Pons (tissue), 1 donor: ENCODE measurements at places on chromosomes 11 and 22.

DNA sequence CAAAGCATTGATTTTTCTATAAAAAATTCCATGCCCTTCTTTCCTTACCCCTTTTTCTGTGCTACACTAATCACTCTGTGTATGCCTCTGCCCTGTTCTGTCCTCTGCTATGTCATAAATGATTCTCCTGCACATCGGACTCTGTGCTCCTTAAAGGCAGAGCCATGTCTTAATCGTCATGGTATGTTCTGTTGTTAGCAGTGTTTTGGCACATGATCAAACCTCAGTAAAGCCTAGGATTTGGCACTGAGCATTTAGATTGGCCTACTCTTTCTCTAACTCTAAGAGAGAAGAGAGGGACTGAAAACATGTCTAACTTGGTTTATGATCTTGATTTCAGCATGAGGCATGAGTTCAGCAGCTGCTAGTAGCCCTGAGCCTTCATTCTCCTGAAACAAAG, 266.9 kb downstream of the AASDHPPT start:
- DNase-seq, result no peak

- no peak for DNase-seq
Measured at GRCh38 chr11:17604201-17604914, 57.3 kb downstream of the OTOG start.

GRCh38 chr11:829847-830294, 2.2 kb downstream of the CRACR2B start:
- no peak for DNase-seq

DNA sequence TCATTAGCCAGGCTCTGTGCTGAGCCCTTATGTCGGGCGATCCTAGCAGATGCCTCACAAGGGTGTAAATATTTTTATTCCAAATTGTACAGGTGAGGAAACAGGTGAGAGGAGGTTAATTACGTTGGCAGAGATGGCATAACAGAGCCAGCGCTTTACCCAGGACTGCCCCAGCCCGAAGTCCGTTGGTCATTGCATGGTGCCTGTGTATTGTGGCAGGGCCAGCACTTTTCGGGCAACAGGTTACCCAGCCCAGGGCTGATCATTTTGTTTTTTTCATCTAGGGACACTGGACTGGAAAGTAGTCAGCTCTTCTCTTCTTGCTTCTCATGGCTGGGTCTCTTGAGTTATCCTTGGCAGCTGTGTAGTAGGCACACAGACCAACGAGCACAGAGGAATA, 202.2 kb upstream of the NAV2 start:
- DNase-seq, result no peak

- DNase-seq, result no peak
Measured at GRCh38 chr11:8209208-8209807, 40.5 kb upstream of the RIC3 start.

- no peak for DNase-seq
Measured at GRCh38 chr11:134098566-134099184, 29.8 kb downstream of the JAM3 start.

- no peak for DNase-seq
Measured at GRCh38 chr11:105241136-105241535, 101.6 kb upstream of the CARD18 start.

- DNase-seq, result no peak
Measured at GRCh38 chr11:27120211-27120610, 79.6 kb downstream of the BBOX1 start.

DNA sequence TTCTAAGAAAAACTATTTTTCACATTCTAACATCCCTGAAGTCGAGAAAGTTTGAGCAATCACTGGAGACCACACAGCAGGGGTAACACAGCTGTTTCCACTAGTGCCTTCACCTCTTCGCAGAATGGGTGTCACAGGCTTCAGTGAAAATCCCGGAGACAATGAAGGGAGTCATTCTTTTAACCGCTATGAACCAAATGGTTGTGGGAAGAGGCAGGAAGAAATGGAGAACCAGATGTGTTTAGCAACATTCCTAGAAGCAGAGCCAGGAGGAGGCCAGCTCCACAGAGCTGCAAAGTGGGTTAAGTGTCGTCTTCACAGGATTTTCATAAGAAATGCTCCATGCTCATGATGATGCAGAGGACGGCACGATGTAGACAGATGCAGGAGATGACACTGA, 221.1 kb downstream of the LARGE1 start:
- DNase-seq, result no peak

- DNase-seq, result no peak
Measured at GRCh38 chr11:111515591-111515990, 1.0 kb downstream of the HOATZ start.

- no peak for DNase-seq
Measured at GRCh38 chr11:8671651-8672062, 10.8 kb downstream of the TRIM66 start.

GRCh38 chr11:94171693-94172440, 43.2 kb downstream of the PANX1 start:
- no peak for DNase-seq

- peak; percentile 64 for DNase-seq
Measured at GRCh38 chr11:8408151-8408941, 144.7 kb upstream of the LMO1 start.

DNA sequence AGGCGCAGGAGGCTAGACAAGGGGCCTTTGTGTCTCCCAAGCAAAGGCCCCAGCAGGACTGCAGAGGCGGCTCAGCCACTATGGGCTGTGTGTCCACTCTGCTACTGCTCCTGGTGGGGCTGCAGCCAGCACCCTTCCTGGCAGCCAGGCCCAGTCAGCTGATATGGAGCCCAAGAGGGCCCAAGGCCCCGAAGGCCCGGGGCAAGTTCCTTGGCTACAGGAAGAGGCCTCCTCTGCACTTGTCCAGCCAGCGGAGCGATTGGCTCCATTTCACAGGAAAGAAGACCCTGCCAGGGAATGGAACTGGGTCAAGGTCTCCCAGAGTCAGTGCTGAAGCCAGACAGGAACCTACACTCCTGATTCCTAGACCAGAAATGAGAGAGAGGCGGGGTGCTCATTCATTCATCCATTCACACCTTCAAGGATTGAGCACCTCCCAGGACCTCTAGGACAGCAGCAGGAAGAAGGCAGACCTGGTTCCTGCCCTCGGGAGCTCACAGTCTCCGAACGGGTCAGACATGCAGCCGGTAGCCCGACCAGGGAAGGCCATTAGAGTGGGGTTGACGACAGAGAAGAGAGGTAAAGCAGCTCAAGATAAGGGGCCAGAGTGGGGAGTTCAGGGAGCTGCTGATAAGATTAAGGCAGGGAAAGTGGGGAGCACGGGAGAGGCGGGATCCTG, 811 bp upstream of the P2RY2 start:
- DNase-seq, result peak; percentile 31

DNA sequence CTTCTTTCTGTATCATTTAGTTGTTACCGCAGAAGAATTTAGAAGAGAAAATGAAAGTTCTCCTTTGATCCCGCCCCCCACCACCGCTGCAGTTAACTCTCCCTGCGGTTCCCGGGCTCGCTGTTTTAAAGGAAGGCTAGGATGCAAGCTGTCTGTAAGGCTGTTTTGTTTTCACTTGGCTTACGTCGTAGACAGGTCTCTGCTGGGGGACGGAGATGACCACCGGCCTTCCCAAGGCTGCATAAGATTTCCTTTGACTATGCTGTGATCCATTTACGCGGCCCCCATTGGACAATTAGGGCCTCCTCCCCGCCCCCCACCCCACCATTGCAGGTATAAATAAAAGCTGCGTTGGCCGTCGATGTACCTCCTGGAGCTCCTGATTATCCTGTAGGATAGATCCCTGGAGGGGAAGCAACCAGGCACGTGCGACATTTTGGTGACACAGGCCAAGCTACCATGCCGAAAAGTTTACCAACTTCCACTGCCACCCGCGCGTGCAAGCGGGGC, 1.4 kb upstream of the CPT1A start:
- no peak for DNase-seq

DNA sequence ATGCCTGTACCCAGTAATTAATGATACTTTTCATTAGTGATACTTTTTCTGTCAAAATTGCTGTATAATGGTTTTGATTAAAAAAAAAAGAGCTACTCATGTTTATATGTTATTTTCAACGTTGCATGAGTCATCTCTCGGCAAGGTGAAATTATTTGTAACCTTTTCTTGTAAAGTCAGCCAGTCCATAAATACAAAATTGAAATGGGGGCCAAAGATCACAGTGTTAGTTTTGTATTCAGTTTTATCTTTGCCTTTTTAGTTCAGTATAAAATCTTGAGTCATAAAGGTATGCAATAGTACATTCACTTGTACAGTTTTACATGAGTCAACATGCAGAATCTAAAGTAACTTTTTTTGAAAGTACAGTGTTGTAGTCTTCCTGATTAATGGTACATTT, 4.3 kb downstream of the ARHGEF12 start:
- DNase-seq, result no peak

GRCh38 chr22:42642806-42643633, 2.6 kb upstream of the ATP5MGL start:
- peak; percentile 35 for DNase-seq

- no peak for DNase-seq
Measured at GRCh38 chr11:75823946-75824345, 8.9 kb downstream of the UVRAG start.

- no peak for DNase-seq
Measured at GRCh38 chr11:113587308-113587739, 112.1 kb upstream of the DRD2 start.

DNA sequence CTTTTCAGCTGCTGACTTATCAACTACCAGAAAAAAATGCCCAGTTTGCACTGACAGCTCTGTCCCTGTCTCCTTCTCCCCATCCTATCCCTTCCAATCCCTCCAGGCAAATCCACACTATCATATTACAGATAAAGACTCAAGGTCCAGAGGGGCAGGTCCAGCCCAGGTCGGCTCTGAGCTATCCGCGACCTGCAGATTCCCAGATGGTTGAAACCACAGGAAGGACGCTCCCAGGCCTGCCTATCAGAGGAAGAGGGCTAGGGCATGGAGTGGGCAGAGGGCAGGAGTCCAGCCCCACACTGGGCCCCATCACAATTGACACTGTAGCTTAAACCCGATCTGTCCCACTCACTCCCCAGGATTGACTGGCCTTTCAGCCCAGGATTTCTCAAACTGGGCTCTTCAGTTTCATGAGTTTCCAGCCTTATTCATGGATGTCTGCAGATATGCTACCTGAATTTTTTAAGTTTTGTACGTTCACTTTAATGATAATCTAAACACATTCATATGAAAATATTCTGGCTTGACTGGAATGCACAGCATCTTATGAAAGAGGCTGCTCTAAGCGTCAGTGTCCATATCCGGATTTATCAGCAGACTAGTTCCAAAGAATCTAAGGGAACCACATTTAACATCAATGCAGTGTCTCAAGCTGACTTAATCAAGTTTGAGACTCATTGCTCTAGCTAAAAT, 16.4 kb upstream of the FCHSD2 start:
- DNase-seq, result no peak

- no peak for DNase-seq
Measured at GRCh38 chr11:8066036-8066910, 14.7 kb upstream of the TUB start.

DNA sequence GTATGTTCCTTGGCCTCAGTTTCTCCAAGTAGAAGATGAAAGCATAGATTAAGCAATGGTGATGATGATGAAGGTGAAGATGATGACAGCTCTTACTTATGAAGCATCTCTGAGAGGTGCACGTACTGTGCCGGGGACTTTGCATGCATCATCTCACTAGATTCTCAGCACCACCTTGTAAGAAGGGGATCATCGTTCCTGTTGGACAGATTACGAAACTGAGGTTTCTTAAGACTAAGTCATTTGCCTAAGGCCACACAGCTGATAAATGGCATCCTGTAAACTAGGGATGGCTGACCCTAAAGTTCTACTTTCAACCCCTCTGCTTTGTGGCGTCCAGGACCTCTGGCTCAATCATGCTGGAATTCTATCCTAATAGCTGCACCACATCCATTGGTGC, 8.7 kb downstream of the MS4A15 start:
- no peak for DNase-seq

DNA sequence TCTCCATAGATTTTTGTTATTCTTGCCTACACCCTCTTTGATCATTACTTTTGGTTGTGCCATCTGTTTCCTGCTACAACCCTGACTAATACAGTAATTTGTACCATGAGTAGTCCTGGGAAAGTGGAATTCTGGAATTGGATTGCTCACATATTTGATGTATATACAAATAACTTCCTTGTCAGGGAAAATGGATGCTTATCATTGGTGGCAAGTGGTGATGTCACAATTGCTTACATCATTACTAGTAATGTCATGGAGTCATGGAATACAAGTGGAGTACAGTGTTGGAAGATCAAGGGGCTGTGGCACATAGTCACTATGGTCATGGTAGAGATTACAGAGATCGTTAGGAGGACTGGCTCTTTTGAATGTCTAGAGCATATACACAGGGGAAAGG, 24.4 kb downstream of the AASDHPPT start:
- no peak for DNase-seq

- DNase-seq, result no peak
Measured at GRCh38 chr11:112817376-112817775, 143.8 kb upstream of the NCAM1 start.

DNA sequence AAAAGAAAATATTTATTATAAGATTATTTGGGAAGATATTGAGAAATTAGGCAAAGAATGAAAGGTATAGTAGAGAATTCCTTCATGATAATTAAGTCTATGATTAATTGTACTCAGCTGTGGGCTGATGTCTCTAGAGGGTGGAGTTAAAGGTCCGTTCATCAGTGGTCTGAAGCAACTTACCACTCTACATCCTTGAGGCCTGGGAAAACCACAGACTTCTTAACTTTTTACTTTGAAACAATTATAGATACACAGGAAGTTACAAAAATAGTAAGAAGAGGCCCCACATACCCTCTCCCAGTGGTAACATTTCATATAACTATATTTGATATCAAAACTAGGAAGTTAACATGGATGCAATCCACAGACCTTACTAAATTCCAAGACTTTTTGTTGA, 167.0 kb upstream of the NECTIN1 start:
- no peak for DNase-seq

- no peak for DNase-seq
Measured at GRCh38 chr11:65708451-65708850, 3.6 kb upstream of the KAT5 start.

DNA sequence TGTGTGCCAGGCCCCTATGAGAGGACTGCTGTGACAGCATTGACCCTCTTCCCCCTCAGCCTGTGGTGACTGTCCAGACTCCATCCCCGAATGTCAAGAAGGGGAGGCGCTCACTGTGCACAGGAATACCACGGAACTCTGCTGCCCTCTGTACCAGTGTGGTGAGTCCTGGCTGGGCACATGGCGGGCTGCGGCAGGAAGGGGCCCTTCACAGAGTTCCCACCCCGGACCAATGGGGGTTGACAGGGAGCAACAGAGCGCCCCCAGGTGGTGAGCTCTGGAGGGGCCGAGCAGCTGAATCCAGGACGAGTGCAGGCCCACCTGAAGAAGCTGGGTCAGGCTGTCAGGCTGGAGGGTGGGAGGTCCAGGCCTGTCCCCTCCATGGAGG, 83.8 kb upstream of the MYOD1 start:
- no peak for DNase-seq

GRCh38 chr22:46067159-46068111, 82.9 kb upstream of the PPARA start:
- DNase-seq, result no peak

DNA sequence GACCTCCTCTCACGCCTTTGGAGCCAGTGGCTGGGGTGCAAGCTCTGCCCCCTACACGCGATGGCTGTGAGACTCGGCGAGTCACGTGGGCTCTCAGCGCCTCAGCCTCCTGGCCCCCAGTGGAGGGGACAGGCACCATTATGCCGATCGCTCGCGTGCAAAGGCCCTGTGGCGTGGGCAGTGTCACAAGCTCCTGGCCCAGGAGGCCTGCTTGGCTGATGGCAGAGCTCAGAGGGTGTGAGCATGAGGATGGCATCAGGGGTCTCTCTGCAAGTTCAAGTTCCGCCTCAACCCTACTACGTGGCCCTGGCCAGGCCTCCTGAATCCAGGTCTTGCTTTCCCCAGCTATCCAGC, 90.8 kb upstream of the KCNQ1OT1 start:
- no peak for DNase-seq
